ENCODE measurements at places on chromosomes 7 and 10.

DNA sequence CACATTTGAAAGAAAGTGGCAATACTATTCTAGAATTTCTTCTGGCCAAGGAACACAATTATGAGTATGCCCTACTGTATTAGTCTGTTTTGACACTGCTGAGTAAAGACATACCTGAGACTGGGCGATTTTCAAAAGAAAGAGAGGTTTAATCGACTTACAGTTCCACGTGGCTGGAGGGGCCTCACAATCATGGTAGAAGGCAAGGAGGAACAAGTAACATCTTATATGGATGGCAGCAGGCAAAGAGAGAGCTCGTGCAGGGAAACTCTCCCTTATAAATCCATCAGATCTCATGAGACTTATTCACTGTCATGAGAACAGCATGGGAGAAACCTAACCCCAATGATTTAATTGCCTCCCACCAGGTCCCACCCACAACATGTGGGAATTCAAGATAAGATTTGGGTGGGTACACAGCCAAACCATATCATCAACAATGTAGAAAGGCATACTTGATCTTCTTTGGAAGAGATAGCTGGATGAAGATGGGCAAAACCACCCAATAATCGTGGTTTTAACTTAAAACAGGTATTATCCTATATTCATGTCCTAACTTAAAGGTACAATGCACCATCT is 113.9 kb downstream of the ETV1 start:
- no peak for DNase-seq

DNA sequence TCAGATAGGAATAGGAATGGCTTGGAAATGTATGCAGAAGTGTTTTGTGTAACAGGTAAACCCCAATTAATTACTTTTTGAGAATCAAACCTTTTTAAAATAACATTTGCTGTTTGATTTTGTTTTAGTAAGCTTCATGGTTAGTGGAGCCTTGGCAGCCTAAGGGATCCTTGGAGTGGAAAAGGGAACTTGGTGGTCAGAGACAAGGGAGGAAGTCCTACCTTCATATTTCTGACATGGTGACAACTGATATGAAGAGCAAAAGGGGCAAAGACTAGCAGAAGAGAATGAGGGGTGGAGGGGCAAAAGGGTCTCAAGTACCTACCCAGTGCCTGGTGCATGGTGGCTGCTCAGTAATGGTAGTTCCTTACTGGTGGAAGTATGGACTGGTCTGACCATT is 32.3 kb downstream of the AHCYL2 start:
- no peak for DNase-seq

- DNase-seq: no peak
Measured at GRCh38 chr7:4208086-4208485, 474.0 kb upstream of the FOXK1 start.

- DNase-seq: no peak
Measured at GRCh38 chr7:44906965-44907364, 21.6 kb upstream of the PURB start.

GRCh38 chr7:150668472-150668911 is 17.0 kb upstream of the GIMAP2 start:
- DNase-seq: no peak

DNA sequence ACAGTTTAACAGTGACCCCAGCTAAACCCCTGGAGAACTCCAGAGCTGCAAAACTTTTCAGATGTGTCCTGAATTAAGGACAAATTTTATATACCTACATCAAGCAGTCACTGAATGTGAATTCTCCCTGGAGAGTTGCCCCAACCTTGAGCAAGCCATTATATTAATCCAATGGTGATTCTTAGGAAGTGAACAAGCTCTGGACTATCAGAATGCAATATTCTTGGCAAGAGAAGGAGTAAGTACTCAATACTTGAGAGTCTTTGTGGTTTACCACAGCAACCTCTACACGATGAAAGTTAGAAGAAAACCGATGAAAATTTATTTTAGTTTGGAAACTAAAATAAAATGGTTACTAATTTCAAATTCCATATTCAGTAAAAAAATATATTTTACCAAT is 19.3 kb upstream of the ZNF365 start:
- DNase-seq: no peak

GRCh38 chr7:129604713-129605437 is 6.6 kb upstream of the NRF1 start:
- DNase-seq: no peak

DNA sequence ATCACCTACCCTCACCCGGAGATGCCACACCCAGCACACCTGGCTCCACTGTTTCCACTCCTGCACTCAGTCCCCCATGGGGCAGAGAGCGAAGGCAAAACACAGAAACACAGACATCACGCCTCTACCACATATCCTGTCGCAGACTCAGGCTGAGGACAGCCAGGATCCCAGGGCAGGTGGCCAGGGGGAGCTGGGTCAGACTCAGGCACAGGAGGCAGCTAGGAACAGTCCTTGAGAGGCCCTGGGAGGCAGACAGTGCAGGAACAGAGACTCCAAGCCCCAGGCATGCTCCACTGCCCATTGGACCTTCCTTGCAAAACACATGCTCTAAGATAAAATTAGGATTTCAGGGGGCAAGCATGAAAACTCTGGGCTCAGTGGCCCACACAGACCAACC is 154.4 kb upstream of the C7orf33 start:
- DNase-seq: no peak

DNA sequence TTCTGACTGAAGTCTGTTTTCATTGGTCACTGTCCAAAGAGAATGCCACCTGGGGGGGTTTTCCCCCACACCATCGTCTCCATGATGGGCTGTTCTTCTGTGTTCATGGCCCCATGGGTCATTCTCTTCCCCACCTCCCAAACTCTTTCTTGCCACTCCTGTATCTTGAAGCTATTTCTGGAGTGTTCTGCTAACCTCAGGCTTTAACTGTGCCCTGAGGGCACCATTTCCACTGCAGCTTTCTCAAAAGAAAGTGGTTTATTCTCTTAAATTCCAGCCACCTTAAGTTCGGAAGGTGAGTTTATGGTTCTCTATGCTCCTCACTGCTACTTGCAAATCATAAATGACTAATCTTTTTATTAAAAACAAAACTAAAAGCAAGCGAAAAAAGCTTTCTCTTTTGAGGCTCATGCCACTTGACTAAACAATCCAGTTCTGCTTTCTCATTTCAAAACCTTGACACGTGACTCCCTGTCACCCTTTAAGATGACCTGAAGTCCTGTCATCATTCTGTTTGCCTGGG is 7.4 kb upstream of the APBB1IP start:
- no peak for DNase-seq

DNA sequence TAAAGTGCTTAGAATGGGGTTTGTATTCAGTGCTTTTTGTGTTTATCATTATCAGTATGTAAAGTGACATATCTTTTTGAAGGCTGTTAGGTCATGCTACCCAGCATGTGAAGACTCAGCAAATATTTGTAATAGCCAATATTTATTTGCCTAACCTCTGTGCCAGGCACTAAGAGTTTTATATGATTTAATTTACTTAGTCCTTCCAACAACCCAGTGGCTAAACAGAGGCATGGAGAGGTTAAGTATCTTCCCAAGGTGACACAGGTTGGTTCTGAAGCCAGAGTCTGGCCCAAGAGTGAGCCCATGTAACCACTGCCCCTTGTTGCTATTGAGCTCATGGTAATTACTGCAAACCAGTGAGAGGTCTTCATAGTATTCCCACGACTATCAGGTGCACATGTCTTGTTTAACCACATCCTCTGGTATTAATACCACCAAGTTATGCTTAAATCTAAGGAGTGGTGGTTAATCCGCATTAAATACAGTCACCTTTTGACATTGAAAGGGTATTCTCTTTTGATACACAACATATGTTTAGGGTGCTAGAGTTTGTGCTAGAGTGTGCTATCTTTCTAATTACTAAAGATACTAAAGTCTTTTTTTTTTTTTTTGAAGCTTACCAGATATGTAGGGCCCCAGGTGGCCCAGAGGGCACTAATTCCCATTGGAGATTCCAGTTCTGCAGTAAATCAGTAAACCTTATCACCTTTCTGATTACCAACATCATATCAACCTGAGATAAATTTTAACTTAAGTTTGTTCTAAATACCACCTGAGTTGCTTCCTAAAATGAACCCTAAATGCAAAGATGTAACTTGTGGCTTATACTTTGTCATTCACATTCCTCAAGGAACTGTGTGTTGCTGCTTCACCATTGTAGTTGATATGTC is 2.9 kb downstream of the ADD3 start:
- DNase-seq: no peak

GRCh38 chr10:76558586-76558985 is 1079.0 kb downstream of the KCNMA1 start:
- DNase-seq: no peak

DNA sequence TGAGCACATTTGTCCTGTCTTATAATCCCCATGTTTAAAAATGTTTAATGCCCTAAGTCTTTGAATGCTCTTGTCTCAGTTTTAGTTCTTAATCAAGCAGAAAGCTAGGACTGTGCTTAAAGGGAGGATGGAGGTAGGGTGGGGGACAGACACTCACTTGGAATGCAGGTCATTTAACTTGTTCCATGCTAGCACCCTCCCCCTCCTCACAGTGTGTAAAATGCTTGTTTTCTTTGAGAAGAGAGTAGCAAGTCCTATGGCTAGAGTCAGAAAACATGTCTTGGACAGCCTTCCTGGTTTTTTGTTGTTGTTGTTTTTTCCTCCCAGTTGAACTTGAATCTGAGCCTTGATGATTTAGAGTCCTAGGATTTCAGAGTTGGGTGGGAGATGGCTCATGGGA is 114.2 kb downstream of the PLPP4 start:
- DNase-seq: no peak

DNA sequence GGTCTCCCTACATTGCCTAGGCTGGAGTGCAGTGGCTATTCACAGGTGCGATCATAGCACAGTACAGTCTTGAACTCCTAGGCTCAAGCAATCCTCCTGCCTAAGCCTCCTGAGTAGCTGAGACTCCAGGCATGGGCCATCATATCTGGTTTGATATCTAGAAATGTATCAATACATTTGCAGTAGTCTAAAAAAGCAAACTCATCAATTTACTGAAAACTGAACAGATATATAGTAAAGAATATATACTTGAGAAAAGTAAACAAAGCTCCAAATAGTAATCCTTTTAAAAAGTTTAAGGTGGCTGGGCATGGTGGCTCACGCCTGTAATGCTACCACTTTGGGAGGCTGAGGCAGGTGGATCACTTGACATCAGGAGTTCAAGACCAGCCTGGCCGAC is 57.1 kb upstream of the KMT2C start:
- DNase-seq: no peak

- DNase-seq: peak; percentile 35
Measured at GRCh38 chr10:112383325-112383724, 9.4 kb downstream of the ACSL5 start.

GRCh38 chr7:41170466-41170865 is 532.4 kb downstream of the INHBA start:
- DNase-seq: no peak

DNA sequence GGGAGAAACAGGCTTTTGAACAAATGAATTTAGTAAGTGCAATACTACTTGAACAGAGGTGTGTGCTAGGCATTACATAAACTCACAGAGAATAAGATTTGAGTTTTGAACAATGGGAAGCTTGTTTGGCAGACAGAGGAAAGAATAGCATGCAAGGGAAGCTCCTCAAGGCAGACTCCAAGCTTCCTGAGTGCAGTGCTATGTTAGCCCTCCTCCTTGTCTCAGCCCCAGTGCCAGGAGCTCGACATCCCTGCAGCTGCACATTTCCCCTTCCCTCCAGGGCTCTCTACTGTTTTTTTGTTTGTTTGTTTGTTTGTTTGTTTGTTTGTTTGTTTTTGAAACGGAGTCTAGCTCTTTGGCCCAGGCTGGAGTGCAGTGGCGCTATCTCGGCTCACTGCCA is 237.5 kb downstream of the IPMK start:
- peak; percentile 15 for DNase-seq

GRCh38 chr10:17805921-17806577 is 3.1 kb upstream of the MRC1 start:
- no peak for DNase-seq

DNA sequence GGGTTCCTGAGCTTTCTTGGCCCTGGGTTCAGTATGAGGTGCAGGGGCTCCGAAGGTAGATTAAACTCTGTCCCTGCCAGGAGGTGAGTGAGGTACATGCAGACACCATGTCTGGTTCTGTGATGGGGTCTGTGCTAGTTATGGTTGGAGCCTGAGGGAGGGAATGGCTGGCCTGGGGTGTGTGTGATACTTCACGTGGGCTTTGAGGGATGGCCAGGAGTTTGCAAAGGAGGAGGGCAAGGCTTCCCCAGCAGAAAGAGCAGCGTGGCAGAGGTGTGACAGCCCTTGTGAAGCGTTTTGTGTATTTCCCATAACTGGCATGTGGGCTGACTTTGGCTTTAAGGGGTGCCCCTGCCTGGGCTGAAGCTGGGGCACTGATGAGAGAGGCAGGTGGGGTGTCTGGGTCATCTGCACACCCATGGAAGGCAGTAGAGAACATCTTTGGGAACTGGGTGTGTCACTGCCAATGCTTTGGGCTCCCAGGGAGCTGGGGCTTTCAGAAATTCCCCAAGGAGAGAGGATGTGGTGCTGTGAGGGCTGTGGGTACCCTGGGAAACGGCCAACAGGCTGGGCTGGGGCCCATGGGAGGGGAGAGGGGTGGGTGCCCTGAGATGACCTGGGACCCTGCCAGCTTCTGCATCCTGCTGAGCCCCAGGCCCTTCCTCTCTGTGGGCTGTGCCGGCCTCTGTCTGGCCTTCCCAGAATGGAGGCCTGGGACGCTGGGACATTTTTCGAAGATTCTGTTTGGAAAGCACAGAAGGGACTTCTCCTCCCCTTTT is 4.6 kb downstream of the PALD1 start:
- no peak for DNase-seq

DNA sequence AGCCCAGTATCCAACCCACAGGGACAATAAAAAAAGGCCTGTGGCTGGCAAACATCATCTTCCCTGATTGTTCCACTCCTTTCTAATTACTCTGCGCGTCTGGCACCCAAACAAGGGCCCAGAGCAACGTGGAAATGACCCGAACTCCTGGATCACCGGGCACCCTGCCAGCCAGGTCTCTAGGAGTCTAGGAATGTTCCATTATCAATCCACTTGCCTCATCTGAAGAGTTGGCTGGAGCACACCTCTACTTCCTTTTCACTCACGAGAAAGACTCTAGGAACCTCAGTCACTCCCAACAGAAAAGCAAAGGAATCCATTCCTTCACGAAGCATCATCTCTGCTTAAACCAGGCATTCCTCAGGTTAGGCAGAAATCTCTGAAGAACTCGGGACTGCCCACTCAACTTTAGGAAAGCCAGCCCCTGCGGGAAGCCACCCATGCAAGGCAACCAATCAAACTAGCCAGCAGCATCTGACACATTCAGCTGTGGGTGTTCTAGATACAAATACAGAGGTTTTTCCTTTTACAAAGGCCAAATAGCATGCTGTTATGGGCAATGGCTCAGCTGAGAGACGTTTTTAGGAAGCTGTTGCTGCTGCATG is 37.7 kb downstream of the ATXN7L1 start:
- no peak for DNase-seq

GRCh38 chr7:121985476-121986030 is 112.6 kb downstream of the PTPRZ1 start:
- DNase-seq: no peak

- no peak for DNase-seq
Measured at GRCh38 chr10:26438534-26439341, 597 bp downstream of the APBB1IP start.
